ENCODE measurements at places on chromosomes 11 and 22. TPM values are rescaled to one million over a fixed set of nuclear protein-coding genes. Genes with fewer than 3 reads are reported as not detected.

- no peak for DNase-seq
Measured at GRCh38 chr11:118081241-118081958, 4.5 kb downstream of the TMPRSS4 start.

DNA sequence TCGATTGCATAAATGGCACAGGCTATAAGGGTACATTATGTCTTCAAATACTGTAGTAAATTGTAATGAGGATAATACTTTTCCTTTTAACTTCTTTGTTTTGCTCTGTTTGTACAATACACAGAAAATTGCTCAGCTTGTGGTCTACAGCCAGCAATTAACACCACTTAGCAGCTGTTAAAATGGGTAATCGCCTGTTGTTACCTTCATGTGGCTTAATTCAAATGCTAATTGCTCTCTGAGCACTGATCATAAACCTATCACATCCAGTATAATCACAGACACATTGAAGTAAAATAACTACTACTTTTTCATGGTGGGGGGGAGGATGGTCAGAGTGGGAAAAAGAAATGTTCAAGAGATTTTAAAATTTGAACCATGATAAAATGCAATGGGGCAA lies 1164.1 kb upstream of the CNTN5 start:
- DNase-seq: no peak

GRCh38 chr11:70845591-70846041 lies 406.8 kb downstream of the SHANK2 start:
- no peak for DNase-seq

DNA sequence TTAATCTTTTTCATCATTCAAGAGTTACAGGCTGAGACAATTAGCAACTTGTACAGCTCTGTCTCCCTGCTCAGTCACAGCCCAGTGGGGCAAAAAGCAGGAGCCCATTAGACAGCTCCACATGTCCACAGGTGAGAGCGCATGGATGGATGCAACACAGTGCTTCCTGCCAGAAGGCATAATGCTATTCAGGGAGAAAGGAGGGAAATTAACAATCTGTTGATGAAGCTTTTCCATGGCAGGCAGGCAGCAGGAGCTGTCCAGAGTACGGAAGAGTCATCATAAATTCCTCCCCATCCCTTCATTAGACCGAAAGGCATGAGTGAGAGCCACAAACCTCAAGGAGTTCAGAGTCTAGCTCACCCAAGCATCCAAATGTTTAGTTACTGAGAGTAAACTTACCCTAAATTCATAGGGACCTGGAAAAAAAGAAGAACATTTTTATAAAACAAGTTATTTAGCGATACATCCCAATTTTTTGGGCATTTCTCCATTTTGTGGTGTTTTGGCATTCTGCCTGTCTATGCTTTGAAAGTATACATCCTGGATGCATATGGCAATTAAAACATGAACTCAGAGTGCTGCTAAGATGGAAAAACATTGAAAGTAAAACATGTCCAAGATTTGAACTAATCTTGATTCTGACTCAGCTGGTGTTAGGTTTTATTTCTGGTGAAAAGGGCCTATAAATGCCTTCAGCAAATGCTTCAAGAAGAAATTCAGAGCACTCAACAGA lies 428.1 kb downstream of the OPCML start:
- DNase-seq: no peak

The PRR33 gene
- not detected for total RNA-seq

DNA sequence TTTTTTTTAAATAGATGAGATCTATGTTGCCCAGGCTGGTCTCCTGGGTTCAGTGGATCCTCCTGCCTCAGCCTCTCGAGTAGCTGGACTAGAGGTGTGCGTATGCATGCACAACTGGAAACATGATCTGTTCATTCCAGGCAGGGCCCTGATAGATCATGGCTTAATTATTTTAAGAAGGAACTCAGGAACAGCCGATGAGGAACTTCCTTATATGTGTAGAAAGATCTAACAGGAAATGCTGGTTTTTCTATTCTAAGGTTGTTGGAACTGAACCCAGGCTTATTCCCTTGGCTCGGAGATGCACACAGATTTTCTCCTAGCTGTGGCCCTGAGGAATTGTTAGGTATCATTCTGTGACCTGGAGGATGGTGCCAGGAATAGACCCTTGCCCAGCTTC lies 32.4 kb downstream of the SPECC1L start:
- DNase-seq: no peak

All from omental fat pad (tissue), 4 donors.